ENCODE measurements at places on chromosomes 6 and 20.

- no peak for DNase-seq
Measured at GRCh38 chr6:48630511-48630910, 519.5 kb upstream of the PTCHD4 start.

- DNase-seq: no peak
Measured at GRCh38 chr6:83429857-83430610, 817 bp downstream of the ME1 start.

GRCh38 chr6:111806165-111806547 lies 67.1 kb downstream of the FYN start:
- DNase-seq: no peak

GRCh38 chr6:107217248-107217647 lies 101.9 kb upstream of the BEND3 start:
- no peak for DNase-seq

DNA sequence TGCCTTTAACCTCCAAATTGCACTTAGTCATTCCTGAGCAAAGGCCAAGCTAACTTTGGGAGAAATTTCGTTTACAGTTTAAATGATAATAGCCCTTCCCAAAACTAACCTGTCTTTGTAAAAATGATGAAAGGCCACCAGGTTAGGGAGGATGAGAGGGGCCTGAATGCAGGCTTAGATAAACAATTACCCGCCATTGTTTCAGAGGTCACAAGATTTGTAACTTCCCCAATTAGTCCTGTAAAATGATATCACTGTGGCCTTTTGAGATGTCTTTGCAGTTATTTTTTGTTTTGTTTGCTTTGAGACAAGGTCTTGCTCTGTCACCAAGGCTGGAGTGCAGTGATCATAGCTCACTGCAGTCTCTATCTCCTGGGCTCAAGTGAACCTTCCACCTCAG lies 26.3 kb downstream of the GNL1 start:
- no peak for DNase-seq

- no peak for DNase-seq
Measured at GRCh38 chr6:112429226-112429625, 82.1 kb downstream of the RFPL4B start.

DNA sequence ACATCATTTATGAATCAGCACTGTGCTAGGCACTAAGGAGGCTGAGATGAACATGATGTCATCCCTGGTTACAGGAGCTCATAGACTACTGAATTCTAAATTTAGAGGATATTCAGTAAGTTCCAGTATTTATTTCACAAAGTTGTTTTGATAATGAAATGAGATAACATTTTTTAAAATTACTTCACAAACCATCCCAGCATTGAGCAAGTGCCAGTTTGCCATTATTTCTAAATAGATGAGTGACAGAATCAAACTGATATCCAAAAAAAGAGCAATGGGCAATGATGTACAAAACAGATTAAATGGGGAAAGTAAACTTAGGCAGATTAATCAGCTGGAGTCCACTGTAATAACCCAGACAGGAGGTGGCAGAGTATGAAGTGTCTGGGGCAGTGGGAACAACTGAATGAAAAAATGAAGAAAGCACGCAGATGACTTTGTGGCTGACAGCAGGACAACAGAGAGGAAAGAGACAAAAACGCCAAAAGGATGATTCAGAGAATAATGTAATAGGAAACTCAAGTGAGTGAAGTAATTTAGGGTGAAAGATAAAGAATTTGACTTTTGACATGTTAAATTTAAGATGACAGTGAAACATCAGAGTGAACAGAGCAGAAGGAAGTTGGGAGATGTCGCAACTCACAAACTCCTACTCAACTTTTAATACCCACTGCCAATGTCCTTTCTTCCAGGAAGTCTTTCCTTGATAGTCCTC lies 70.2 kb downstream of the RCAN2 start:
- DNase-seq: no peak

DNA sequence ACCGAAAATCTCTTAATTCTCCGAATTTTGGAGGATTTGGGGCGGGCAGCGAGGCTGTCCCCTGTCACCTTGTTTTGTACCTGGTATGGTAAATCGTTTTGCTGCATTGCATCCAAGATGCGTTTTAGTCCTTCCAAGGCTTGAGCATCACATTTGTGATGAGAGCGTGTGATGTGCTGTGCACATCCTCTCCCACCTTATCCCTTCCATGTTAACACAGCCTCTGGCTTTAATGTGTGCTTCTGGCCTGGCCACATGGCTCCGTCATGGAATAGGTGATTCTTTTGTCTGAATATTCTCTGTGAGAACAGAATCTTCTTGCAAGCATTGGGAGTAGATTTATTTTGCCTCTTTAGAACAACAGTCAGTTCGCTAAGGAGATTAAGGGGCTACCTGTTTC lies 763 bp downstream of the TMEM14A start:
- no peak for DNase-seq

DNA sequence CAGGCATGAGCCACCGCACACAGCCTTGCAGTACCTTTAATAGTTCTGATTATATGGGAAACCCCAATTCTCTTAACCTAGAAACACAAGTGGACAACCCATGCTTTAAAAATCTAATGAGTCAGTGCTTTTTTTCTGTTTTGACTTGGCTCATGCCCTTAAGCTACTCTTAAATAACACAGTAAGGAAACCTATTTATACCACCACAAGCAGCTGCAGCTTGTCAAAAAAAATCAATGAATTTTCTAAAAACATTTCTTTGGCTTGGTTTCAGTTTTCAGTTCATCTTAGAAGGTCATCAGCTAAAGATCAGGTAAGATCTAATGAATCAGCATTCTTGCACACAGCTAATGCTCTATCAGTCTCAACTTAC lies 124.1 kb upstream of the DST start:
- DNase-seq: no peak

- DNase-seq: no peak
Measured at GRCh38 chr20:54085910-54086309, 15.5 kb upstream of the BCAS1 start.

- no peak for DNase-seq
Measured at GRCh38 chr20:25643716-25644115, 19.9 kb upstream of the NANP start.

GRCh38 chr20:44142413-44142812 lies 44.6 kb downstream of the JPH2 start:
- no peak for DNase-seq

GRCh38 chr20:44087857-44088120 lies 99.2 kb downstream of the JPH2 start:
- no peak for DNase-seq

GRCh38 chr6:33950891-33951889 lies 147.4 kb upstream of the MLN start:
- no peak for DNase-seq

DNA sequence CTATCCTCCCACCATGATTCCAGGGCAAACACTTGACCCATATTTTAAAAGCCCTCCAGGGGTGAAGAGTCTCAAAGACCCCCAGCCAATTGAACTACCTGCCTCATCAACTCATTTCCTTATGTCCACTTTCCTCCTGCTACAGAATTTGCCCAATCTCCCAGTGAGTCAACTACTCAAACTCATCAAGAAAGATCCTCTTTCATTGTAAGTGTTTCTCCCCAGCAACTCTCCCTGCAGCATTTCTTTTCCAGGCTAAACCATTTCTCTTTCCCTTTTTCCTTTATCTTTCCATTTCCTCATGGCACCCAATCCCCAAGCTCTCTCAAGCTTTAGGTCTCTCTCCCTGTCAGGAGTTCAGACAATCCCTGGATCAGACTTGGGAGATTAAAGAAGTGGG lies 1.5 kb downstream of the DLK2 start:
- DNase-seq: no peak

DNA sequence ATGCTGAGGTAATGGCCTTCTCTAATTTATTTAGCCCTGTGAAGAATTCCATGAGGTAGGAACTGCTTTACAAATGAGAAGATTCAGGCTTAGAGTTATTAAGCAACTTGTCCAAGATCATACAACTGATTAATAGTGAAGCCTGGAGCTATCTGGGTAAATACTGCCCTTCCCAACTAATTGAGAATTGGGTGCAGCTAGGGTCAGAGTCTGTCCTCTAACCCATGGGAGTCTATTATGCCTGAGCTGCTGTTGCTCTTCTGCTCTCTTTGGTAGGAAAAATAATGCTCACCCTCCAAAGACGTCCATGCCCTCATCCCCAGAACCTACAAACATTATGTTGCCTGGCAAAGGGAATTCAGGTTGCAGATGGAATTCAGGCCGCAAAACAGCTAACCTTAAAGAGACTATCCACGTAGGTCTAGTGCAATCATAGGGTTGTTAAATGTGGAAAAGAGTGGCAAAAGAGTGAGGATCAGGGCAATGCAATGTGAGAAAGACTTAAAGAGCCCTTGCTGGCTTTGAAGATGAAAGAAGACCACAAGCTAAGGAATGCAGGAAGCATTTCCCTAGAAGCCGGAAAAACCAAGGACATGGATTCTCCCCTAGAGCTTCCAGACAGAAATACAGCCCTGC lies 90.1 kb downstream of the SPTLC3 start:
- DNase-seq: no peak

GRCh38 chr6:140897349-140897748 lies 1235.4 kb upstream of the GJE1 start:
- no peak for DNase-seq

- DNase-seq: no peak
Measured at GRCh38 chr20:14220986-14221385, 116.4 kb downstream of the FLRT3 start.

DNA sequence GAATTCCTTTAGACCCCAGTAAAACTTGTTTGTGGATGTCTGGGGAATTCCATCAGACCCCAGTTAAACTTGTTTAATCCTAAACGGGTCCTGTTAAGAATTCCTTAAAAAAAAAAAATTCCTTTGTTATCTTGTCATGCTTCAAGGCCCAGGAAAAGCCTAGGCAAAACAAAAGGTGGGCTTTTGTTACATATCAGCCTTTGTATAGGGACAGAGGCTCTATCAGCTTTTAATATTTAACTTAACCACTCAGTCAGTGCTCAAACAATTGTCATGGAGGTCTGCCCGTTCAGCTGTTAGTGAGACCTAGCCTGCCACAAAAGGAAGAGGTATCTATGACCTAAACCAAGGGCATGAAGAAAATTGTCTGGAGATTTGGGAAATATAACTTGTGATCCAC lies 53.1 kb downstream of the SLC22A1 start:
- no peak for DNase-seq

- DNase-seq: no peak
Measured at GRCh38 chr6:38021029-38021428, 201.5 kb downstream of the ZFAND3 start.

- DNase-seq: no peak
Measured at GRCh38 chr20:53557130-53557529, 36.5 kb downstream of the ZNF217 start.

DNA sequence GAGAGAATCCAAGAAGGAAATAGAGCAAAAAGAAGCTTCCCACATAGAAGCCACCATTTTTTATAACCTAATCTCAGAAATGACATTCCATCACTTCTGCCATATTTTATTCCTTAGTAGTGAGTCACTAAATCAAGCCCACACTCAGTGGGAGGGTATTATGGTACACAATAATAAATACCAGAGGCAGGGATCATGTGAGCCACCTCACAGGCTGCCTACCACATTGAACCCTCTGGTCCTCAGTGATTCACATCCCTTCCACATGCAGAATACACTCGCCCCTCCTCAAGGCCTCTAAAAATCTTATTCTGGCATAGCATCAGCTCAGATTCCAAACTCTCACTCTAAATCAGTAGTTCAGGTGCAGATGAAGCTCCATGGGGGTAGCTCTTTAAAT lies 49.4 kb downstream of the TMC2 start:
- no peak for DNase-seq

GRCh38 chr6:155187106-155187505 lies 76.7 kb upstream of the CLDN20 start:
- DNase-seq: peak; percentile 54

GRCh38 chr6:111928139-111928538 lies 54.9 kb upstream of the FYN start:
- DNase-seq: no peak

- DNase-seq: no peak
Measured at GRCh38 chr20:44891826-44892225, 6.3 kb downstream of the YWHAB start.

GRCh38 chr6:45816674-45817297 lies 198.9 kb downstream of the CLIC5 start:
- DNase-seq: no peak

- DNase-seq: peak; percentile 18
Measured at GRCh38 chr6:139926711-139927110, 552.3 kb upstream of the CITED2 start.

DNA sequence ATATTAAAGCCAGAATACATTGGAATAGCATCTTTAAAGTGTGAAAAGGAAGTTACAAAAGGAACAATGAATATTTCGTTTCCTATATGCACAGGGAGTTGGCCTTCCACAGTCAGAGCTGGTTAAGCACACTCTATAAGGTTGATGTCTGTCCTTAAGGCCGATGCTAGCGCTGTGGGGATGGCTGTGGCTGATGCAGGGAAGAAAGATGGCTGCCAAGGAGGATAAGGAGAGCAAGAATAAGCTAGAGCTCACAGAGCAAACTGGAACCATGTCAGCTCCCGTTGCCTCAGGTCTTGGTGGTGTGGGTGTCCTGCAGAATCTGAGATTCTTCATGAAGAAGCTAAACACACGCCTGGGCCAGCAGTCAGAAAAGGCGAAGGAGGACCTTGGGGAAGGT lies 20.8 kb upstream of the STX11 start:
- DNase-seq: no peak

All from activated CD4-positive, alpha-beta T cell treated with anti-CD3 and anti-CD28 coated beads, Interleukin-10, Interleukin-2, amounts not matched to agents 100 ng/mL and 50 ng/mL, durations not matched to agents 16 hours and 8 hours (primary cell).